Activated CD4-positive, alpha-beta T cell treated with anti-CD3 and anti-CD28 coated beads, Interleukin-2, amount 10 ng/mL, durations not matched to agents 24 days and 14 days (primary cell): ENCODE measurements at places on chromosomes 7 and 10. TPM values are rescaled to one million over a fixed set of nuclear protein-coding genes. Genes with fewer than 3 reads are reported as not detected.

Gene CDHR3
- total RNA-seq: 0.36 and 1.0 TPM in 2 replicates

Gene HYAL4
- not detected in 2 replicates for total RNA-seq

Gene ACBD7
- total RNA-seq: 1.0 and 1.3 TPM in 2 replicates

- H3K27me3 ChIP-seq: peaks cover 11% of the 10 kb centered on the region
- no peak overlapping the region for H3K27ac ChIP-seq
- H3K36me3 ChIP-seq: no peaks in the 10 kb centered on the region
- no peak overlapping the region for H3K4me3 ChIP-seq
- no peak for DNase-seq
Observed at GRCh38 chr7:43248961-43249822, 136.7 kb downstream of the HECW1 start.

- no peak overlapping the region for H3K4me3 ChIP-seq
- DNase-seq: no peak
- no peaks in the 10 kb centered on the region for H3K36me3 ChIP-seq
- H3K4me1 ChIP-seq: no peaks in the 10 kb centered on the region
Observed at GRCh38 chr10:10270126-10271050, 747.3 kb upstream of the CELF2 start.

GRCh38 chr10:121524157-121524817 is 74.0 kb downstream of the FGFR2 start:
- H3K4me3 ChIP-seq: no peak overlapping the region
- H3K36me3 ChIP-seq: no peaks in the 10 kb centered on the region
- no peak overlapping the region for H3K27ac ChIP-seq
- no peak for DNase-seq
- no peaks in the 10 kb centered on the region for H3K27me3 ChIP-seq

DNA sequence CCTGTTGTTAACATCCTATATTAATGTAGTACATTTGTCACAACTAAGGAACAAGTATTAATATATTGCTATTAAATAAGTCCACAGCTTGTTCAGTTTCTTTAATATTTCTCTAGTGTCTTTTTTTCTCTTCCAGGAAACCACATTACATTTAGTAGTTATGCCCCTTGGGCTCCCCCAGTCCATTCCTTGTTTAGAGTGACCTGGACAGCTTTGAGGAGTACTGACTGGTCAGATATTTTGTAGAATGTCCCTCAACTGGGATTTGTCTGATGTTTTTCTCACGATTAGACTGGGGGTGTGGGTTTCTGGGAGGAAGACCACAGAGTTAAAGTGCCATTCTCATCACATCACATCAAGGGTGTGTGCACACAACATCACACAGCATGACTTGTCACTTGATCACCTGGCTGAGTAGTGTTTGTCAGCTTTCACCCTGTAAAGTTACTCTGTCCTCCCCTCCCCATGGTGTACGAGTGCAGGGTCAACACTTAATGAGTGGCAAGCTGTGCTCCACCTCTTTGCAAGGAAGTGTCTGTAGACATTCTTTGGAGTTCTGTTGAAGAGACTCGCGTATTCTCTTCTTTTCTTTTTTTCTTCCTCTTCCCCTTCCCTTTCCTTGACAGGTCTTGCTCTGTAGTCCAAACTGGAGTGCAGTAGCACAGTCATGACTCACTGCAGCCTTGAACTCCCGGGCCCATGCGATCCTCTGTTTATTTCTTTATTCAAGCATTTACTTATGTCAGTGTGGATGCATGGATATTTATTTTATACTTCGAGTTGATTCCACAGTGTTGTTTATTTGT is 10.2 kb downstream of the LMTK2 start:
- H3K27ac ChIP-seq: no peak overlapping the region
- peaks cover 6% of the 10 kb centered on the region for H3K36me3 ChIP-seq
- H3K4me3 ChIP-seq: no peak overlapping the region

GRCh38 chr7:120307991-120308545 is 35.1 kb downstream of the KCND2 start:
- no peaks in the 10 kb centered on the region for H3K36me3 ChIP-seq
- H3K4me3 ChIP-seq: no peak overlapping the region
- H3K27me3 ChIP-seq: no peaks in the 10 kb centered on the region
- H3K27ac ChIP-seq: no peak overlapping the region

DNA sequence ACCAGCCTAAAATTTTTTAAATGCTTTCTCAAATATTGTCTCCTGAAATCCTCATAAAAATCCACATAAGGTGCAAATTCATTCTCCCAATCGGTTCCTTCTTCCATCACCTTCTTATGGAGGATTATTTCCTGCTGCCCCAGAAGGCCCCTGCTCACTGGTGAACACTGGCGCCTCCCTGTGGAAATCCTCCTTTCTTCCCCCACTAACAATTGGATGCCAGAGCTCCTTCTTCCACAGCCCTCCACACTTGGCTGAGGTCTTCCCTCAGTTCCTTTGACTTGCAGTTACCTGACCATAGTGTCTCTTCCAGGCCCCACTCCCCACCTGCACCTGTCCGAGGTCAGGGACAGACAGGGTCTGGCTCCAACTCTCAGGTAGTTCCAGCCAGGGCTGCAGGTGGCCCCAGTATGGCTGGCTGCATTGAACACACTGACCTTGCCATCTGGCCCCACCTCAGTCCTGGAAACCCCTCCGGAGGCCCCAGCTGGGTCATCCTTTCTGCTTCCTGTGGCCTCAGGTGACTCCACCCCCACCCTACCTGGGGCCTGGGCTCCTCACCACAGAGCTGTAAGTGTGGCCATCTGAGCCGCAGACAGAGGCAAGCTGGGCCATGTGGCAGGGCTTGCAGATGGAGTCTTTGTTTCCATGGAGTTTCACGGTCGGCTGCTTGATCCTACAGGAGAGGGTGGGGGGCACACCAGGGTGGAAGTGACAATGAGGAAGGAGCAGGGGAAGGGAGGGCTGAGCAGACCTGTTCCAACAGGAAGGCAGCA is 18.4 kb downstream of the SPOCK2 start:
- DNase-seq: no peak
- peaks cover 17% of the 10 kb centered on the region for H3K4me1 ChIP-seq
- peaks cover 57% of the 10 kb centered on the region for H3K36me3 ChIP-seq
- H3K27me3 ChIP-seq: no peaks in the 10 kb centered on the region
- H3K4me3 ChIP-seq: no peak overlapping the region

GRCh38 chr7:90629297-90629918 is 33.3 kb downstream of the CDK14 start:
- H3K4me1 ChIP-seq: no peaks in the 10 kb centered on the region
- H3K4me3 ChIP-seq: no peak overlapping the region
- no peaks in the 10 kb centered on the region for H3K27me3 ChIP-seq
- no peaks in the 10 kb centered on the region for H3K36me3 ChIP-seq

DNA sequence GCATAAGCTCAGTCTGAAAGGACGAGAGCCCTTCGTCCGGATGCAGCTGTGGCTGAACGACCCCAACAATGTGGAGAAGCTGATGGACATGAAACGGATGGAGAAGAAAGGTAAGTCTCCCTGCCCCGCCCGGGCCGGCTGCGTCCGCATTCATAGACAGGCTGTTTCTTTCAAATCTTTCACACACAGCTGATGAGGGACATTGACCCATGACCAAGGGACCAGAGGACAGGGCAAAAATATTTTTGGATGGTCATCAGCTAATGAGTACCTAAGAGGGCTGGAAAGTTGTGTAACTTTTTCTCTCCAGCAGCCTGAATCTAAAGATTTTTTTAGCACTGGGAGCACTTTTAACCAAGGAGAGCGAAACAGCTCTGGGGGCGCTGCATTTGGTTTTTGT is 52.5 kb upstream of the SH2B2 start:
- H3K4me1 ChIP-seq: no peaks in the 10 kb centered on the region
- no peaks in the 10 kb centered on the region for H3K36me3 ChIP-seq
- H3K4me3 ChIP-seq: no peak overlapping the region
- DNase-seq: no peak
- H3K27ac ChIP-seq: no peak overlapping the region
- H3K27me3 ChIP-seq: no peaks in the 10 kb centered on the region

- no peak overlapping the region for H3K27ac ChIP-seq
- DNase-seq: no peak
- H3K4me3 ChIP-seq: no peak overlapping the region
- peaks cover 17% of the 10 kb centered on the region for H3K4me1 ChIP-seq
- peaks cover 56% of the 10 kb centered on the region for H3K36me3 ChIP-seq
Observed at GRCh38 chr10:59825932-59826331, 72.7 kb upstream of the MRLN start.

GRCh38 chr10:20856484-20856883 is 40.6 kb downstream of the NEBL start:
- H3K27me3 ChIP-seq: no peaks in the 10 kb centered on the region
- no peak overlapping the region for H3K4me3 ChIP-seq
- DNase-seq: no peak
- H3K4me1 ChIP-seq: no peaks in the 10 kb centered on the region
- H3K36me3 ChIP-seq: no peaks in the 10 kb centered on the region

DNA sequence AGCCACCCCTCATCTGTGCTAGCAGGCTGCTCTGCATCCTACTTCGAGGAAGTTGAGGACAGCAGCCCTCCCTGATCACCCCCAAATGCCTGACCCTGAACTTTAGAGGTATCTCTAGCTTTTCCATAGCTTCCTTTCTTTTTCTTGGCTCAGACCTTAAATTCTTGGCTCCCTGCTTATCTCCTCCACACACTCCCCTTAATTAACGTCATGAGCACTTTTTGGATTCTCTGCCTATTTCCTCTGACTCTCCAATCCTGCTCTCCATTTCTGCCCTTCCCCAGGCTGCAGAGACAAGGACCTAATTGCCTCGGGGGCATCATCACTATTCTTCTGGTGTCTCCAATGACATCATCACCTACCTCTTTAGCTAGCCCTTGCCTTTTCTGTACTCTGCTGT is 40.8 kb upstream of the SEC61G start:
- no peaks in the 10 kb centered on the region for H3K27me3 ChIP-seq
- no peak overlapping the region for H3K27ac ChIP-seq
- H3K36me3 ChIP-seq: no peaks in the 10 kb centered on the region
- no peak overlapping the region for H3K4me3 ChIP-seq
- H3K4me1 ChIP-seq: no peaks in the 10 kb centered on the region
- DNase-seq: no peak
